ENCODE measurements at places on chromosomes 1 and 21. TPM values are rescaled to one million over a fixed set of nuclear protein-coding genes. Genes with fewer than 3 reads are reported as not detected.
A peak's percentile ranks its signal among the peaks of the same experiment; 100 is the strongest.

- DNase-seq = no peak
Observed at GRCh38 chr1:240801442-240801841, 189.5 kb upstream of the GREM2 start.

The KRTAP12-3 gene
- not detected for polyA plus RNA-seq

- DNase-seq = no peak
Observed at GRCh38 chr1:88648706-88649105, 35.4 kb upstream of the PKN2 start.

DNA sequence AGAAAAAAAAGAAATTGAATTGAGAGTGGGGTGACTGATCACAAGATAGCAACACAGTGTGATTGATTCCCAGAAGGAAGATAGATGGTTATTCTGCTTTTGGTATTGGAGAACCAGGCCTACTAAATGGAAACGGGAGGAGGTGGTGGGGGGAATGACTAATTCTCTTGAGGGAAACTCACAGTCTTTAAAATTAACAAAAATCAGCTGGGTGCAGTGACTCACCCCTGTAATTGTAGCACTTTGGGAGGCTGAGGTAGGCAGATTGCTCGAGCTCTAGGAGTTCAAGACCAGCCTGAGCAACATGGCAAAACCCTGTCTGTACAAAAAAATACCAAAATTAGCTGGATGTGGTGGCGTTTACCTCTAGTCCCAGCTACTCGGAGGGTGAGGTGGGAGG, 134.6 kb upstream of the PDE4B start:
- DNase-seq = no peak

DNA sequence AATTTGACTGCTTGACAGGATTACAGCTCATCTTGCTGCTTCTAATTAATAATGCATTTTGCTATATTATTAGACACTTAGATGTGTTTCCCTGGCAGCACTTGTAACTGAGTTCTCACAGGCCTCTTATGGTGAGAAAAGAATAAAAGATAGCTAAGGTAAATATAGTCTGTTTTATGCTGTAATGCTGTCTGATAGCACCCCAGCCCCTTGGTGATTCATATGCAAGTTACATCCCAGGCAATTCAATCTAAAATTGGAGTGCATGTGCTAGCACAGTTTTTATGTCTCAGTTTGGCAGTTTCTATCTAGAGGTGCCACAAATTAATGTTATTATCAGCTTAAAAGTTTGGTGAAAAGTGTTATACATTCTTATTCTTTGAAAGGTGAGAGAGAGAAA, 42.2 kb downstream of the RGS13 start:
- DNase-seq = no peak

DNA sequence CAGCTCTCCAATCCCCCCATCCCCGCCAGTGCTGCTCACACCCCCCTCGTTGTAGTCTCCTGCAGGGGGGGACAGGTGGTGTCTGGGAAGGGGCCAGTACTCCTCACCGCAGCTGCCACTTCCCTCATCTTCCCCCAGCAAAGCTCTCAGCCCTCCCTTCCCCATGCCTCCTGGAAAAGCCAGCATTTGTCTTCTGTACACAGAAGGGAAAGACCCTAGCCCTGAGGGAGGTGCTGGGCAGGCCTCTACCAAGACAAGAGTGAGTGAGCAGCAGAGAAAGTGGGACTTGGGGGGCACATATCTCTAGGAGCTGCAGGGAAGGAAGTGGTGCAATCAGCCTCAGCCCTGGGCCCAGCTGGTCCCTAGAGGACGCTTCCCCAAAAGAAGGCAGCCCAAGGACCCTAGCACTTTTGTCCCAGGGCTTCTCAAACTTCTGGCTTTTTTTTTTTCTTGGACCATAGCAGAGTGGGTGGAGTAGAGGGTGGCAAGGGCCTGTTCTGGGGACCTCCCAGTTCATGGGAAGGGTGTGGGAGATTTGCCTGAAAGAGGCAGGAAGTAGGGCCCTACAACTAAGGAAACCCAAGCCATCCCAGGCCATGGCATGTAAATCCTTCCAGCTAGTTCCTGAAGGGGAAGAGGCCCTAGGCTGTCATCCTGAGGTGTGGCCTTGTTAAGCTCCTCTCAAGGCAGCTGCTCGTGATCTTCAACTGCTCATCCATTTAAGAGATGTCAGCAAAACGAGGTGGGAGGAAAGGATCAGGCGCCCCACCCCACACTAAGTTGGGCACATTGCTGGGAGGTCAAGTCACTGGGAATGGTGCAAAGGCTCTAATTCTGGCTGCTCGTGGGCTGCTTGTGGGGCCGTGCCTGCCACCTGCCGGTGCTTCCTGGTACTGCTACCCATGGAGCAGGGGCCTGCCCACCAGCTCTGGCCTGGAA, 12.6 kb downstream of the ZC3H12A start:
- DNase-seq = peak; percentile 79

The NR1I3 gene
- polyA plus RNA-seq = not detected

DNA sequence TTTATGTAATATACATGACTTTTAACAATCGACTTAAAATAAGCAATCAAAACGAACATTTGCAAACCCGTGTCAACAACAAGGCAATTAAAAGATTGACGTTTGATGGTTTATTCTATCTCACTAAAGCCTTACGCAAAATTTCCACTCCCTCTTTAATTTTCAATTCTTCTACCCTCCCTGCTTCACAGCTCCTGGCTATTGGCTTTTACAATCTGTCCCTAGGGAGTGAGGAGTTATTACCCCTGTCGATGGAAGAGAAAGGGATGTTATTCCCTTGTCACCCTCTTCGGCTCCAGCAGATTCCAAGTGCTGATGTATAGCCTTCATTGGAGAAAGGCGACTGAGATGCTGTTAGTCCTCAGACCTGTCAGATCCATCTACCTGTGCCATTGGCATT, 161.3 kb downstream of the ZNF281 start:
- DNase-seq = no peak

DNA sequence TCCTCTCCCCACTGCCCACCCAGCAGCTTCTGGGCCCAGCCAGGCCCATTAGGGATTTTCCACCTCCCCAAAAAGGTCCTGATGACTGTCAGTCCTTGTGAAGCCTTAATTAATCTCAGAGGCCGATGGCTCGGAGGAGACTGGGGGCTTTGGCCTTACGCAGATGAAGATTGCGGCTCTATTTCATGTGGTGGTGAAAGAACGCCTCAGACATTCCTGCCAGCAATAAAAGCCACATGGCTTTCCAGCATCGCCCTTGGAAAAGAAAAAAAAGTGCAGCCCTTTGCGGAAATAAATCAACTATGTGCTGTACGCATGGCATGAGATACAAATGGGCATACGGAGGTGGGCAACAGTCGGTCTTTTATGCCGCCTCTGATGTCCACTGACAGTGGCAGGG, 6.6 kb upstream of the RUNX3 start:
- DNase-seq = no peak

DNA sequence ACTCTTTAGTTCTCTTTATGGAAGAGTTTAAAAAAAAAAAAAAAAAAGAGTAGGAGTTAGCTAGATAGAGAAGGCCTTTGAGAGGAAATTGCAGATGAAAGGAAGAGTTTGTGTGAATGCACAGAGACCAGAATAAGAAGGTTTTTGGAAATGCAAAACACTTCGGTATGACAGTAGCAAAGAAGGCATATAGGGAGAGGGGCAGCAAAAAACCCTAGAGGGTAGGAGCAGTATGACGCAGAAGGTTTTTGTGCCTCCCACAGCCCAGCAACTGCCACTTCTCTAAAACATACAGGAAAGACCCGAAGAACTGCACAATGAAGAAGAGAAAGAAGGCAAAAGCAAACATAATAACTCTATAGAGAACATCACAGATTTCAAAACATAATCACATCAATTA, 84.3 kb downstream of the WDR64 start:
- no peak for DNase-seq

The SYTL1 gene
- 0.50 TPM for polyA plus RNA-seq

DNA sequence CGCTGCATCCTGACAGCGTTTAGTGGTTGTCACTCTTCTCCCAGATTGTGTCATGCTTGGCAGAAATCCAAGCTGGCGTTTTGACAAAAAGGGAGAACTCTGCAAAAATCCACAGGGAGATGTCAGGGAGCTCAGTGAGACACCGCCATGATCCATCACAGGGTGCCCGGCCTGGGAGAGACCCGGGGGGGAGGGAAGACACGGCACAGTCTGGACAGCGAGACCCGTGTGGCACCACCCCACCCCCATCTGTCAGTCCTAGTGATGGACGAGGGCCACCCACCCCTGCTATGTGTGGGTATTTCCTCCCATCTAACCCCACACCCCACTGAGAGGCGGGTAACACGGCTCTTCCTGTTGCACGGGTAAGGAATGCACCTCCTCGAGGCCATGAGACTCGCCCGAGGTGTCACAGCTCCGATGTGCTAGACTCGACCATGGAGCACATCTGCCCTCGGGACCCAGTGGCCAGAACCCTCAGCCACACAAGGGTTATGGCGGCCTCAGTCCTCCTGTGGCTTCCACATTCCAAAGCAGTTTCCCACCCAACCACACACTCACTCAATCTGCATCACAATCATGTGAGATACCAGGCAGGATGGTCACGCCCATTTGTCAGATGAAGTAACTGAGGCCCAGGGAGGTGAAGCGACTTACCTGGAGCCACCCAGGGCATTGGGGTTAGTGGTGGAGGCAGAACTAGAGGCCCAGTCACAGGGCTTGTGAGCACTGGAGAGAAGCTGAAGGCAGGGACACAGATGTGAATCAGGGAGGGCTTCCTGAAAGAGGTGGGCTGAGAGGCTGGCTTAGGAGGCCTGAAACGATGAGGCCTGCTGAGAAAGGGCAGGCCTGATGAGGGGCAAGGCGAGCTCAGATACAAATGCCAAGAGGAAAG, 688.5 kb downstream of the MATN1 start:
- no peak for DNase-seq

The FOXD3 gene
- 0.22 TPM for polyA plus RNA-seq

DNA sequence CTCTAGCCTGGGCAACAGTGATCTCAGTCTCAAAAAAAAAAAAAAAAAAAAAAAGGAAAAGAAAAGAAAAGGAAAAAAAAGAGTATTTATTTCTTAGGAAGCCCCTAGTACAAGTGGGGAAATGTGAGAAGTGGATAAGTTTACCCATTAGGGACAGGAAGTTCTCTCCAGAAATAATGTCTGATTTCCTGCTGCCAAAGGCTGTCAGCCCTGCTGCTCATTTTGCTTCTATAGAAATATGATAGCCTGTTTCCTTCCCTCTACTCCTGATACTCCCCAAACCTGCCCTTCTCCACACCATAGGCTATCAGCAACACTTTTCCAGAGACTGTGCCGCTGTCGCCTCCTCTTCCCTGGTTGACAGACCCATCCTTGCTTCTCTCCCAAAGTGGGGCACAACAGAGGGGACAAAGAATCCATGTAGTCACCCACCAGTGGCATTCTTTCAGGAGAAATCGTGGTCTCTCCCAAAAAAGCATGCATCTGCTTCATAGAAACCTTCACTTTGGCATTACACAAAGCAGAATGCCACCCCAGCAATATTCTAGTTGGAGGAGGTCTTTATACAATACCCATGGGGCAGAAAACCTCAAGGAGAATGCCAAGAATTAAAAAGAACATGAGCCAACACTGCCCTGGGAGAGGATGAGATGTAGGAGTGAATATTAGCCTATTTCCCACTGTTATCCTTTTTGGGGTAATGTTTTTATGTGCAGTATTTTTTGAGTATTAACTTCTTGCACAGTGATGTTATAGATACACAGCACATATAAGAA, 166.3 kb upstream of the NR5A2 start:
- DNase-seq = no peak

- no peak for DNase-seq
Observed at GRCh38 chr21:42122808-42123207, 51.7 kb downstream of the UMODL1 start.

The SPRR2E gene
- not detected for polyA plus RNA-seq

The S100A9 gene
- 3.1 TPM for polyA plus RNA-seq

The TRABD2B gene
- 0.29 TPM for polyA plus RNA-seq

GRCh38 chr21:39232861-39233291, 49.6 kb upstream of the PSMG1 start:
- DNase-seq = no peak

The MPL gene
- polyA plus RNA-seq = not detected

- no peak for DNase-seq
Observed at GRCh38 chr1:165431079-165431478, 13.8 kb downstream of the RXRG start.

The SHISA4 gene
- polyA plus RNA-seq = 15.0 TPM

DNA sequence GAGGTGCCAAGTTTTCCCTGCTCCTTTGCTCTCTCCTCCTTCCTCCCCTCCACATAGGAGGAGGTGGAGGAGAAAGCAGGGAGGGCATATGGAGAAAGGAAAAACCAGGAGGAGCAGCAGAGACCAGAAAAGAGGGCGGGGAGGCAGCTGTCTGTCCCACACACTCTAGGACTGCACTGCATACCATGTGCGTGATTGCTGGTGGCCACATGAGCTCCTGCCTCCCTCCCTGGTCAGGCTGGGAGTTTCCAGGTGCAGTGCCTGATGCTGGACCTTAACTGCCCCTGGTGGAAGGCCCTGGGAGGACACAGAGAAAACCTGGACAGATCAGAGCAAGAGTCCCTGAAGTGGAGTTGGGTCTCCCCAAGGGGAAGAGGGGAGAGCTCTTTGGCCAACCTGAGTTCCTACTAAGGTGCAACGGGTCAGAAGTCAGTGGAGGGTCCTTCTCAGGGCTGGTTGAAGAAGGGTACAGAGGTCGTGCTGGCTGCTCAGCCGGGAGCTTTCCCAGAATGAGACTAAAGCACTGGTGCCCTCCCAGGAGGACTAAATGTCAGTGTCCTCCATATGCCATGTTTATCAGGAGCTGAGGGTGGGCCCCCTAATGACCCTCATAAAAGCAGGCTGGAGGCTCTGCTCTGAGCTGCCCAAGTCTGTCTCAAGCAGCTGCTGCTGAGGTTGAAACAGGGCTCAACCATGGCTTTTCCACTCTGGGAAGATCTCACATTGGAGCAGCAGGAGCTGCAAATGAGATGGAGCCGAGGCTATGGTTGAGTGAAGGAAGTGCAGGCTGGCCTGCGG, 3.5 kb upstream of the LGR6 start:
- peak; percentile 57 for DNase-seq

The AMPD1 gene
- polyA plus RNA-seq = not detected

DNA sequence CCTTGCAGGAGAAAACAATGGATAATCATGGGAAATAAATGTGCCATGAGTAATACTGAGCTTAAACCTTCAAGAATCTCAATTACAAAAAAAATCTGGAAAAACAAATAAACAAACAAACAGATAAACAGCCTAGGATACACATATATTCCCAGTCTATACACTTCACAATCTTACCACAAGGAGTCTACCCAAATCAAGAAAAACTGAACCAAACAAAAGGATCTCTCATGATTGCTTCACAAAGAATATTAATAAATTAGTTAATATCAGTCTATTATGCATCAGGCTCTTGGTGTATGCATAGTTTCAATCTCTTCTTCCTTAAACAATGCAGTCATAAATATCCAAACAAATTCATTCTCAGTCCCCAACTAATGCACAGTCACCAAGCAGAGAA, 3.2 kb upstream of the ESRRG start:
- no peak for DNase-seq

DNA sequence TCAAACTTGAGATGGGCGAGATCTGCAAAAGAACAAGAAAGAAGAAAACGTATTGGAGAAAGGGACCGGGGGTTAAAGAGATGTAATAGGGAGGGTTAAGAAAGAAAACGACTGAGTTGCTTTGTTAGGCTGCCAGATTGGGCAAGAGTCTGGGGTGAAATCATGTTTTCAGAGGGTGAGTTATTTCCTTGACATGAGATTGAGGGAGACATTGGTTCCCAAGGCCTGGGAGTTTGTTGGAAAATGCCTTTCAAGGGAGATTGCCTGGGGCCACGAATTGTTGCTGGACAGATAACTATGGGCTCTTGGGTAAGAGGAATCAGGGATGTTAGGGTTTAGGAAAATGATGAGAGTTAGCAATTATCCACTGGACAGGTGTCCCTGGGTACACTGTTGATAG, 776 bp upstream of the CADM3 start:
- no peak for DNase-seq

The PTCH2 gene
- polyA plus RNA-seq = 0.32 TPM

The OR2T33 gene
- not detected for polyA plus RNA-seq
